ENCODE measurements at places on chromosomes 11 and 22. TPM values are rescaled to one million over a fixed set of nuclear protein-coding genes. Genes with fewer than 3 reads are reported as not detected.
A peak's percentile ranks its signal among the peaks of the same experiment; 100 is the strongest.

- H3K4me1 ChIP-seq = peaks cover 56% of the 10 kb centered on the region
- peak overlapping the region; percentile 43 for H3K27ac ChIP-seq
- H3K36me3 ChIP-seq = no peaks in the 10 kb centered on the region
These were observed 9.5 kb upstream of the MICAL2 start for GRCh38 chr11:12100841-12101242.

- no peaks in the 10 kb centered on the region for H3K36me3 ChIP-seq
- no peak overlapping the region for H3K4me3 ChIP-seq
- H3K27ac ChIP-seq = no peak overlapping the region
- no peak for DNase-seq
These were observed 38.4 kb downstream of the ANO1 start for GRCh38 chr11:70116386-70117065.

GGTLC3 gene
- total RNA-seq = not detected

SF3A1 gene
- total RNA-seq = 89.2 TPM

DNA sequence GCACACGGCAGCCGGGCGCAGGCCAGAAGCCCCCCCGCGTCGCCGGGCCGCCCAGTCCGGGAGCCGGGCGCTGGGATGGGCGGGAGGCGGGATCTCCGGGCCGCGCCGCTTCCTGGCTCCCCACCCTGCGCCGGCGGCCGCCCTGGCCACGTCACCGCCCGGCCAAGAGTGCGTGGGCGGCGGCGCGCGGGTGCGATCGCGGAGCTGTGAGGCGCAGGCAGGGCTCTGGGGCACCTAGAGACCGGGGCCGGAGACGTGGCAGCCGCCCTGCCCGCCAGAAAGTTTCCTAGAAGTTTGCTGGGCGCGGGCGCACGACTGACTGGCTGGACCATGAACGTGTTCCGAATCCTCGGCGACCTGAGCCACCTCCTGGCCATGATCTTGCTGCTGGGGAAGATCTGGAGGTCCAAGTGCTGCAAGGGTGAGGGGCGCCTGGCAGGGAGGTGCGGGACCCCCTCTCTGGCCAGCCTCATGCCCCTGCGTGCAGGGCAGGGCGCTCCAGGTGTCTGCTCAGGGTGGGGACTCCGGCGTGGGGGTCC, at the start of gene KDELR3:
Gene KDELR3 (plus strand): TSS at position 193 of the 539 bp plus-strand sequence. CDS start 138 bp downstream, at position 331.
- peak; percentile 72 for DNase-seq
- H3K27ac ChIP-seq = peak within 1 kb of the TSS; percentile 65
- peaks cover 34% of the 10 kb centered on the region for H3K4me1 ChIP-seq
- no peaks in the 10 kb centered on the region for H3K36me3 ChIP-seq
- H3K27me3 ChIP-seq = peaks cover 2% of the 10 kb centered on the region
- H3K4me3 ChIP-seq = peak within 1 kb of the TSS; percentile 77

All from left ventricle myocardium inferior (tissue), 1 donor.